ENCODE measurements at places on chromosomes 11 and 22.
A peak's percentile ranks its signal among the peaks of the same experiment; 100 is the strongest.

GRCh38 chr11:102518296-102519094 lies 12.1 kb downstream of the MMP7 start:
- no peak for DNase-seq

DNA sequence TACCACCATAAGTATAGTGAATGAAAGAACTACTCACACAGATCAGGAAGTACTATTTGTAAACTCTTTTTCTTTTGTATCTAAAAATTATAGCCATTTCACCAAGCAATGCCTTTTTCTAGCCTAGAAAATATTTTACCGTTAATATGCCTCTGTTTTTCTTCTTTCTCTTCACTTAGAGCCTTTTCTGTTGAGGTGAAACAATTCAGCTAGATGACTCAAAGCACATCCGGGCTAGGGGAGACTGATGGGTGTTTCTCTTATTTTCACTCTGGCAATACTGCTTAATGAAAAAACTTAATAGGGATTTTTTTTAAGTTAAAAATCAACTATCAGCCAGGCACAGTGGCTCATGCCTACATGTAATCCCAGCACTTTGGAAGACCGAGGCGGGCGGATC lies 93.3 kb downstream of the SGSM3 start:
- DNase-seq, result no peak

DNA sequence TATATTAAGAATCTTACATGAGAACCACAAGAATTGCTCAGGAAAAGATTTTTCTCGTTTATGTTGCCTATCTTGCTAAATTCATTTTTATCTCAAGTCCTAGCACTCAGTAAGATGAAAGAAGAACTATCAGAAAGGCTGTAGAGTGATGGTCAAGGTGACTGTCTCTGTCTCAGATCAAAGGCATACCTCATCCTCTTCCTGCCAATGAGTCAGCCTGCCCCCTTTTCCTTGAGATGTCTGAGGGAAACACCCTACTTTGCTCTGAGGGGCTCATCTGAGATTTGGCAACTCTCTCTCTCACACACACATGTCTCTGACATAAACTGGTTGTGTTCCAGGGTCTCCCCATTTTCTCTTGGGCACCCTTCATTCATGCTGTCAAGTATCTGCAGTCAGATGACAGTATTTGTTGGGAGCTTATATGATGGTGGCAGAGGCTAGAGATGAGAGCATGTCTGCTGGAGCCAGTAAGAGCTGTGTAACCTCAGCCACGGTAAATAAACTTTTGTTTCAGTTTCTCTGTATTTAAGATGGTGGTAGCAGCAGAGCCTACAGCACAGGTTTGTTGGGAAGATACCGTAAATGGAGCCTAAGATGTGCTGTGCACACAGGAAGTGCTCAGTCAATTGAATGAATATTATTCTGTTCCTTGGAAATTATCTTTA lies 1.6 kb downstream of the MMP27 start:
- no peak for DNase-seq

DNA sequence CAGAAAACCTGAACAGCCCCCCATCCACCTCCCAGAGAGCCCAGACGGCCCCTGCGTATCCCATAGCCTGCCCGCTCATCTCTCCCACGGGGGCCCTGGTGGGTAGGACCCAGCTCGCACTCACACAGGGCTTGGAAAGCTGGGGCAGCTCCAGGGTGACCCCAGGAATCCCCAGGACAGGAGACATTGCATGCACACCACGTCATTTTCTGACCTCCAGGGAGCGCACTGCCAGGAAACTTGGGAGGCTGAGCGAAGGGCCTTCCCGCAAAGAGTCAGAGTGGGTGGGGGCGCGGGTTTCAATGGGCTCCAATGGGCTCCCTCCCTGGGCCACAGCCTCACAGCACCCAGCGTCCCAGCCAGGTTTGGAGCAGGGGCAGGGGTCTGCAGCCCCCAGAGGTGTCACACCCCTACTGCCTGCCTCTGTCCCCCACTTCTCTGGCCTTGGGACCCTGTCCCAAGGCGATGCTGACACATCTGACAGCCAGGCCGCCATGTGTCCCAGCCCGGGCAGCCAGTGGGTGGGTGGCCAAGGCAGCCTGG lies 8.2 kb upstream of the SYT8 start:
- DNase-seq, result peak; percentile 58

DNA sequence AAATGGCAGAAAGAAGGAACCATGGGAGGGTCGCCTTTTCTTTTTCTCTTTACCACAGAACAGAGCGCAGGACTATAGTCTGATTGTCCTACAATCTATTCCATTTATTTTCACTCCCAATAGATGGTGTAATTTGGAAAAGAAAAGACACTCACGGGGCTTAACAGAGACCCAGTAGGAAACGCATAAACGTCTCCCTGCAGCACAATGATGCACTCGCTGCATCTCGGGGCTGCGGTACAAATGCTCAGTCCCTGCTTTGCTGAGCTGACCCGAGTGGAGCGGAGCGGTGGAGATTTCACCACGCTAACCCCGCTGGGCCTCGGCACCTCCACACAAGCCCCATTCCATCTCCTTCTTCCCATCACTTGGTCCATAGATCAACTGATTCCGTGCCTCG lies 1.5 kb downstream of the FEZ1 start:
- DNase-seq, result no peak

GRCh38 chr22:33114565-33114964 lies 56.4 kb upstream of the SYN3 start:
- no peak for DNase-seq
